Right atrium auricular region (tissue), 2 donors: ENCODE measurements at places on chromosomes 6 and 20. TPM values are rescaled to one million over a fixed set of nuclear protein-coding genes. Genes with fewer than 3 reads are reported as not detected.
A peak's percentile ranks its signal among the peaks of the same experiment; 100 is the strongest.

Gene KIFC1
- total RNA-seq = 1.6 TPM

GRCh38 chr20:36956674-36957073 lies 5.2 kb upstream of the SAMHD1 start:
- H3K27ac ChIP-seq = no peak overlapping the region
- no peaks in the 10 kb centered on the region for H3K27me3 ChIP-seq

- no peaks in the 10 kb centered on the region for H3K36me3 ChIP-seq
- no peak overlapping the region for H3K4me3 ChIP-seq
- H3K27me3 ChIP-seq = no peaks in the 10 kb centered on the region
Measured at GRCh38 chr6:143694560-143694959, 16.8 kb downstream of the PHACTR2 start.

DNA sequence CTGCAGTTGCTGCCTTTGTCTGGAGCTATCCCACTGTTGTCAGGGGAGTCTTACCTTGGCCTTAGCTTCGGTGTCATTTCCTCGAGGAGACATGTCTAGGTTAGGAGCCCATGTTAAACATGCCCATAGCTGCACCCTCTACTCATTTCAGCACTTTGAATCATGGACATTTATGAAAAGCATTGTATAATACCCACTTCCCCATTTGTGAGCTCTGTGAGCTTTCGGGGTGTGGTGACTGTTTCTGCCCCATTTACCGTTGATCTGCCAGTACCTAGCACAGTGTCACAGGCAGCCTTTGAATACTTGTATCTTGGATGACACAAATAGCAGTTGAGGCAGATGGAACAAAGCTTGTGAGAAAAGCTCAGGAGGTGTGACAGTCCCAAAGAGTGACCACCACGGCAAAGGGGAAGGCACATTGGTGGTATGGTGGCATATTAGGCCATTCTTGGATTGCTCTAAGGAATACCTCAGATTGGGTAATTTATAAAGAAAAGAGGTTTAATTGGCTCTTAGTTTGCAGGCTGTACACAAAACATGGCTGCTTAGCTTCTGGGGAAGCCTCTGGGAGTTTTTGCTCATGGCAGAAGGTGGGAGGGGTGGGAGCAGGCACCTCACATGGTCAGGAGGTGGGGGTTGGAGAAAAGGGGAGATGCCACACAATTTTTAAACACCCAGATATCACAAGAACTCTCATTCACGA lies 42.0 kb downstream of the JARID2 start:
- DNase-seq = no peak
- no peaks in the 10 kb centered on the region for H3K27me3 ChIP-seq
- H3K4me3 ChIP-seq = no peak overlapping the region
- H3K36me3 ChIP-seq = no peaks in the 10 kb centered on the region
- no peaks in the 10 kb centered on the region for H3K4me1 ChIP-seq

DNA sequence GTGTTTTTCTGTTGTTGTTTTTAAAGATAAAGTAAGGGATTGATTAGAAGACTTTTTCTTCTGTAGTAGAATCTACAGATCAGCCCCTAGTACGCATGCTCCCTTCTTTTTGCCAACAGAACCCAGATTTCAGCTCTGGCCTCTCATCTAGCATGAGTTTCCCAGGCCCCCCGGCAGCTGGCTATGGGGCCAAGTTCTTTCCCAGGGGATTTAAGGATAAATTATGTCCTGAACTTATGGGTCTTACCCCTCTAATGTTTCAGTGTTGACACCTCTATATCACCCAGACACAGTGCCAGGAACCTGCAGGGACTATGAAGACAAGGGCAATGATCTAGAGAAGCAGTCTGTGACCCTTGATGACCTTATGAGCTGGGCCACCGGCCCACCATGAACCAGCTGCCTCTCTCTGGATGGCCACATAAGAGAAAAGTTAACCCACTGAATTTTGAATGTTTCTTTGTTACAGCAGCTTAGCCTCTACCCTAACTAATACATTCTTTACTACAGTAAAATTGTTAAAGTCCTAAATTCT lies 150.5 kb downstream of the UNC5CL start:
- H3K27ac ChIP-seq = no peak overlapping the region
- H3K4me1 ChIP-seq = no peaks in the 10 kb centered on the region
- DNase-seq = no peak
- H3K27me3 ChIP-seq = no peaks in the 10 kb centered on the region
- no peaks in the 10 kb centered on the region for H3K36me3 ChIP-seq
- no peak overlapping the region for H3K4me3 ChIP-seq

DNA sequence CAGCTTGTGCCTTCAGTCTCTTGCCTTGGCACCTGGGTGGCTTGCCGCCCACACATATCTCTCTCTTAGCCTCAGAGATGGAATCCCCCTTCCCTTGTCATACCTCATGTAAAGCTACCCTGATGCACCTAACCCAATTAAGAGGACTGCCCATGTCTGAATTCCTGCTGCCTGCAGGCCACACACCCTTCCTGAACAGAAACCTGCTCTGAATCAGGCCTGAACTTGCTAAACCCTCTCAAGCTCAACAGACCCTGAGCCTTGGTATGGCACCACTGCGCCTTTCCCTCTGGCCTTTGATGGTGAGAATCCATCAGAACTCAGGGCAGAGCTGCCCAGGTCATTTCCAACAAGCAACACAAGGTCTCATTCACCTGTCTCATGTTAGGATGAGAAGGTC lies 5.2 kb downstream of the RAET1G start:
- H3K4me3 ChIP-seq = no peak overlapping the region
- peak; percentile 32 for DNase-seq
- H3K27ac ChIP-seq = no peak overlapping the region
- no peaks in the 10 kb centered on the region for H3K27me3 ChIP-seq
